ENCODE measurements at places on chromosomes 5 and 9.

DNA sequence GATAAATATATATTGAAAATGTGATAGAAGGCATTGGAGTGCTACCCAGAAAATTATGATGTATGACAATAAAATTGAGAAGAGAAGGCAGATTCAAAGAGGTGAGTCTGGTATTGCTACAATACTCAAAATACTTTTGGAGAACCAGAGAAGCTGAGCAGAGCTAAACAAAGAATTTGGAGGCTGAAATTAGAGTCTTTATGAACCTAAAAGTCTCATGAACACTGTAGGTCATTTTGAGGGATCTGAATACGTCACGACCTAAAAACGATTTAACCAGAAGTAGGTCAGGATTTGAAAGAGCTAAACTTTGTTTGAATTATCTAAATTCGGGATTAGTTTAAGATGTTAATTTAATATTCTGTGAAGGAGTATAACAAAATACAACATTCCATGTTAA, 182.4 kb upstream of the CDH9 start:
- DNase-seq = no peak

- DNase-seq = no peak
These were observed 11.3 kb upstream of the GLIPR2 start for GRCh38 chr9:36125062-36125855.

GRCh38 chr9:134320126-134320867, 6.0 kb upstream of the RXRA start:
- no peak for DNase-seq

DNA sequence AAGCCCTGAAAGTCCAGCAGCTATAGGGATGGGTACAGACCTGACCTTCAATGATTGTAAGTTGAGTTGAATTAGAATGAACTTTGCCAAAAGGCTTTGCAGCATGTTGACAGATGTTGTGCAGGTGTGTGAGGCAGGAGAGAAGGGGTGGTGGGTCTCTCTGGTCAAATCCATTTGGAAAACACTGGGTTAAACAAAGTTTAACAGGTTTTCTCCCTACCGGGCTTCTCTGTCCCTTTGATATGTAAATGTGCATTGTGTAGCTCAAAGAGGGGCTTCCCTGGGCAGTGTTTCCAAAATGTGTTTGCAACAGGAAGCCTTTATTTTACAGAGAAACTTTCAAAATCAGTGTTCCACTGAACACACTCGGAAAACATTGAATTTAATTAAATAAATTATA, 72.1 kb upstream of the BRINP1 start:
- DNase-seq = no peak

DNA sequence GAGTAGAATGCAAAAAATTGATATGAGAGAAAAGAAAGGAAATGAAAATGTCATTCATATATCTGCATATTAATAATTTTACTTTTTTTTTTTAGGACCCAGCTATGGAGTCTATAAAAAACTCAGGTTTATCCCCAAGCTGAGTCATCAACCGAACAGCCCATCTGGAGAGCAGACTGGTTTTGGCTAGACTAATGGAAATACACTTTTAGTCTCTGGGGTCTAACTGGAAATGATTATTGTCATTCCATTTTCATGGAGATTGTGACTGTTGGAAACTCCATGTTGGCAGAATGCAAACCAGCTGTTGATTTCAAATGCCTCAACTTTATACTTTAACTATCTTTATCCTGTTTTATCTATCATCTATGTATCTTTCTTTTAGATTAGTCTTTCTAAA, 28.7 kb downstream of the ANXA1 start:
- no peak for DNase-seq

GRCh38 chr5:57466544-57466943, 16.1 kb downstream of the ACTBL2 start:
- no peak for DNase-seq

- DNase-seq = no peak
These were observed 21.6 kb upstream of the RXRA start for GRCh38 chr9:134304690-134305089.

DNA sequence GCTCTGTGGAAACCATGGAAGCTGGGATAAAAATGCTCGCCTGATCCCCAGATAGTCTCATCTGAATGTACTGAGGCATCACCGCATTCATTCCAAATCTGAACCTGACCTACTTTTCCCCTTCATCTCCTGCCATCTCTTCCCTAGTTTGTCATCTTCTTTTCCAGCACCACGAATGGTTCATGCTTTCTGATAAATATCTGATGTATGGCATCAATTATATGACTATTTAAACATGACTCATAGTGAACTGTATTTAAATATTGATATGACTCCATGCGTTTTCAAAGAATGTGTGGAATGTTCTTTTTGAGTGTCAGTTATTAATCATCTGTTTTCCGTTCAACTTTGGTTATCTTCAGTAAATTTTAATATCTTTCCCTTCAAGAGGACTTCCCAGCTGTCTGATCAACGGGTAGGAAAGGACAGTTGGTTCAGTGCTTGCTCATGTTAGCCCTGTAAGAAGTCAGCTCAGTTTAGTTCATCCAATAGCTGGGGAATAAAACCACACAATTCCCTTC, 21.1 kb downstream of the BASP1 start:
- no peak for DNase-seq

GRCh38 chr5:172911976-172912375, 47.2 kb upstream of the RPL26L1 start:
- DNase-seq = no peak

DNA sequence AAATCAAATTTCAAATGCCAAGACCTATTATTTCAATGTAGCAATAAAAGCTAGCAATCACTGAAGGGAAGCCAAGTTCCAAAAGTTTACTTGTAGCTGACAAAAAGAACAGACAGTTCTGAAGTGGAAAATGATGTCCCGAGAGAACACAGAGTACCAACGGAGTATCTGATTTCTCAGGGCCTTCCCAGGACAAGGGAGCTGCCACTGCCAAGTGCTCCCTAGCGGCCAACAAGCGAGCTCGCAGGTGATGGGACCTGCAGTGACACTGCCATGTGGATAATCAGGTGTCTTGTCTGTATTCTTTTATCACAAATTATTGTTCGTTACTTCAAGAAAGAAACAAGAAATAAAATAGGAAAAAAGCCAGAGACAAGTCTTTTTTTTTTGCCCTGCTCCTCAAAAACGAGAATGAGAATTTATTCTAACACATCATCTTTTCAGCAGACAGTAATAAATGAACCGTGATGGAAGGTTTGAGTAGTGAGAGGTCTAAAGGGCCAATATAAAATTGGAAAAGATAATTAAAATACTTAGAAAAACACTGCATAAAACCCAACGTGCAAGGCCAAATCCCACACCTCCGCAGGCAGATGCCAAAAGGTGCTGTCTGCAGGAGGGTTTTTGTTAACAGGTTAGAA, 159.4 kb downstream of the MYO10 start:
- no peak for DNase-seq

DNA sequence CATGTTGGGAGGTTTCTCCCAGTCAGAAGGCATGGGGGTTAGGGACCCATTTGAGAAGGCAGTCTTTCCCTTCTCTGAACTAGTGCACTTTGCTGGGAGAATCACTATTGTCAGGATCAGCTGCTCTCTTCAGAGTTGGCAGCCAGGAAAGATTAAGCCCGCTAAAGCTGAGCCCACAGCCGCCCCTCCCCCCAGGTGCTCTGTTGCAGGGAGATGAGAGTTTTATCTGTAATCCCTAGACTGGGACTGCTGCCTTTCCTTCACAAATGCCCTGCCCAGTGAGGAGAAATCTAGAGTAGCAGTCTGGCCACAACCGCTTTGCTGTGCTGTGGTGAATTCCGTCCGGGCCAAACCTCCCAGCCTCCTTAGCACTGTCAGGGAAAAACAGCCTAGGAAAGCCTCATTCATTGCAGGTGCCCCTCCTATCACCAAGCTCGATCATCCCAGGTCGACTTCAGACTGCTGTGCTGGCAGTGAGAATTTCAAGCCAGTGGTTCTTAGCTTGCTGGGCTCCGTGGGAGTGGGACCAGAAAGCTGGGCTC, 69.8 kb downstream of the CNTLN start:
- no peak for DNase-seq

DNA sequence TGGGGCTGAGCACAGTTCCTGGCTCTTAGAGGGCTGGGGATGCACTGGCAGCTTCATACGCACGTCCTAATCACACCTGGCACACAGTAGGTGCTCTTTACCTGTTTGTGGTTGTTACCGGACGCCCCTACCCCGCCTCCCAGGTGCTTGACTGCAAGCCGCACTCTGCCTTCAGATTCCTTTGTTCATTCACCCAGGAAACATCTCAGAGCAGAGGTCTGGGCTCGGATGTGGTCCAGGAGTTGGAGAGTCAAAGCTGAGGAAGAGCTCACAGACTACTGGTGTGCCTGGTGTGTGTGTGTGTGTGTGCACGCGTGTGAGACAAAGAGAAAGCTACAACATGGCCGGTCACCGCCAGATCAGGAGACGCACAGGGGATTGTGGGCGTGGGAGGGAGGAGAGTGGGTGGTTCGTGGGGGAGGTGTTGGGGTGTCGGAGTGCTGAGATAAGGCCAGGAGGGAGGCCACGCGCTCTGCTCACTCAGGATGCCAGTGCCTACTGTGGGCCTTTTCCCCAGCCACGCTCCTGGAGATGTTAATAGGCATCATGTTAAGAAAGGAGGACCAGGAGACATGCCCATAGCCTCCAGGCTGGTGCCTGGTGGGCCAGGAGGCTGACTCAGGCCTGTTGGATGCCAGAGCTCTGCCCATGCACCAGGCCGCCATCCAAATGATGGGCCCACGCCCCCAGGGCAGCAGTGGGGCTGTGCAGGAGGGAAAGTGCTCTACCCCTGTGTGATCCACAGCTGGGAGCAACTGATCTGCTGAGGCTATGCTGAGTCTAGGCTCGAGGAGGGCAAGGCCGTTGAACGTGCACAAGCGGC, 39.9 kb downstream of the CRB2 start:
- no peak for DNase-seq

DNA sequence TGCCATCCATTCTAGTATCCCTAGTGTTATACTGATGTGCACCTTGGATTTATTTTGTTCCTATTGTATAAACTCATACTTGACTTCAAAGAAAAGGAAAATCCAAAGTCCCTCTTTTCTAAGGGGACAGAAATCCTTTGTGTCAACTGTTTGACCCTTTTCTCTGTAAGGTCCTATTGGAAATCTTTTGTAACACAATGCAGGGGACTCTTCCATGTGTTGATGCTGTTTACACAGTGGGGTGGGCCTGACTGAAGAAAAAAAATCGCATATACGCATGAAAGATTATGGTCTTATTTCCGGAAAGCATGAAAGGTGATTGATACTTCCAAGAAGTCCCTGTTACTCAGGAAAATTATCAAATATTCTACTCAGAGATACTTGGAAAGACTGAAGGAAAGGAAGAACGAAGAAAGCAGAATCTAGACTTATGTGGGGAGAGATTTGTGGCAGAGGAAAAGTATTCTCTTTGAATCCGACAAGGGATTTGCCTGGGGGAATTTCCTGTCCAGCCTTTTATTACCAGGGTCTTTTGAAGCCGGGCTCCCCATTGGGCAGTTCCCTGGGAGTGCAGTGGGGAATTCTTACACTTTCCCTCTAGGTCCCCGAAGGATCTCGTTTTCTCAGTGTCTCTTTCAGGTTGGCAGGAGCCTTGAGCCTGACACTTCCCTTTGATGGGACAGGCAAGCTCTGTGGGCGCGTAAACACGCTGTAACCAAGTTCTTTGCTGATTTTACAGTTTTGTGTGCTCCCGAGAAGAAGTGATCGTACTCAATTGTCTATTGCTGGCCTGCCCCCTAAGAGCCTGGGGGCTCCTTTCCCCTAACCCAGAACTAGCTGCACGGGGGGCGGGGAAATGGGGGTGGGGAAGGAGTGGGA, 779 bp upstream of the VCAN start:
- no peak for DNase-seq

- no peak for DNase-seq
These were observed 198.0 kb downstream of the GNA14 start for GRCh38 chr9:77450085-77450475.

GRCh38 chr5:167355346-167355745, 936.1 kb upstream of the WWC1 start:
- no peak for DNase-seq

- DNase-seq = no peak
These were observed 16.3 kb upstream of the PLEKHG4B start for GRCh38 chr5:75331-76320.

GRCh38 chr5:35656721-35657120, 39.1 kb downstream of the SPEF2 start:
- no peak for DNase-seq

DNA sequence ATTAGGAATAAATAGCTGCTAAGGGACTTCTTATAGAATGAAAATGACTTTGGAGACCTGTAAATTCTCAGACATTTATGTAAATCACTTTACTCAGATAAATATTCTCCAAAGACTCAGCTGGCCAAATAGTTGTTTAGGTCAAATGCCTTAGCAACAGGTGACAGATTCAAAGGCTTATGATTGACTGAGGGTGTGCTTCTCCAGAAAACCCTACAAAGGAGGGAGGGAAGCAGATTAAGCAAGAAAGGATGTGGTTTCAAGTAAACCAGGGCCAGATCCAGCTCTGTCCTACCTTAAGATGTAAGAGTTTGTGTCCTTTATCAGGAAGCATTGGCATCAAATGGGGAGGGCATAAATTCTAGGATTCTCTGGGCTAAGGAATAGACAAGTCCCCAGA, 433.0 kb downstream of the TLE1 start:
- no peak for DNase-seq

DNA sequence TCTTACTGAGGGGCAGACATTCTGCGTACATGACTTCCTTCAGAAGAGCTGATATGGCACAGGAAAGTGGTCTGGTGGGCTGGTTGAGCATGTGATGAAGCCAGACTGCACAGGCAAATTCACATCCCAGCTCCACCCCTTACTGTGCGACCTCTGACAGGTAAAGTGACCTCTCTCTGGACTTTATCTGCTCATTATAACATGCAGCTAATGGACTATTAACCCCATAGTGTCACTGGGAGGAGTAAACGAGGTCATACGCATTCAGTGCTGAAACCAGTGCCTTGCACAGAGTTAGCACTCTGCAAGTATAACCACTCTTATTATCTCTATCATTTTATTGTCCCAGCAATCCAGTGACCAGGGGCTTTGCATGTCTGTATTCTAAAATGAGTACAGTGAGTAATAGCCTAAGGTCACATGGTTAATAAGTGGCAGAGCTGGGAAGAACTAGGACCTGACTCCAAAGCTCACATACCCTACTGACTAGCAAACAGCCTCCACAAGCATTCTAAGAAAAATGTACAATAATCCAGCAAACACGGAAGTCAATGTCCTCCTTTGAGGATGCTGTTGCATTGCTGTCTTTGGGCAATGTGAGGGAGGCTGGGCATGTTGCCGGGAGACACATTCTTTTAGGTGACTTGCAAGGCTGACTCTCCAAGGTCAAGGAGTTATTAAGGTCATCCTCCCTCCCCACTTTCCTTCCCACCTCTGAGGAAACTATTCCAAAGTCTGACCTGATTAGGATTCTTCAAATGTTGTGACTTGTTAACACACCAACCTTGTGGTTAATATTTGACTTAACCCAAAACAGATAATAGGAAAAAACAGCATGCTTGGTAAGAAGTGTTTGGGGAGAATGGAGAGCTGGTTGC, 19.0 kb downstream of the GLRX start:
- DNase-seq = no peak

Data from stimulated activated CD4-positive, alpha-beta T cell treated with anti-CD3 and anti-CD28 coated beads, Interleukin-15, amount 100 ng/mL, for 48 hours (primary cell).